Activated CD4-positive, CD25-positive, alpha-beta regulatory T cell treated with anti-CD3 and anti-CD28 coated beads, Interleukin-2, amount 50 U/mL, for 24 hours (primary cell): ENCODE measurements at places on chromosomes 1 and 21.

DNA sequence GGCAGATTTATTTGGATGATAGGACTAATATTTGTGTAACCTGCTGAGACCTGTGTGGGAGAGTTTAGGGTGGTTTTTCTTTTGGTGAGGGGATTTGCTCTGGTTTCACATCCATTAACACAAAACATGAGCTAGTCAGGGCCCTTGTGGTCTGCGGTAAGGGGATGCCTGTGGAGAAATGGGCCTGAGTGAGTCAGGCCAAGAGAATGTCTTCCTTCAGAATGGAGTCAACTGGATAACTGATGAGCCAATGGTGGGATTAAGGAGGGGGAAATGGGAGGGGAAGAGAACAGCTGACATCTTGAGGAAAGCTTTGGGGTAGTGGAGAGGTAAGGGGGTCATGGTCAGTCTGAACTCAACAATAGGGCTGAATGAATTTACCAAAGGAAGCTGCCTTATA, 13.9 kb downstream of the WNT2B start:
- ATAC-seq: no peak

DNA sequence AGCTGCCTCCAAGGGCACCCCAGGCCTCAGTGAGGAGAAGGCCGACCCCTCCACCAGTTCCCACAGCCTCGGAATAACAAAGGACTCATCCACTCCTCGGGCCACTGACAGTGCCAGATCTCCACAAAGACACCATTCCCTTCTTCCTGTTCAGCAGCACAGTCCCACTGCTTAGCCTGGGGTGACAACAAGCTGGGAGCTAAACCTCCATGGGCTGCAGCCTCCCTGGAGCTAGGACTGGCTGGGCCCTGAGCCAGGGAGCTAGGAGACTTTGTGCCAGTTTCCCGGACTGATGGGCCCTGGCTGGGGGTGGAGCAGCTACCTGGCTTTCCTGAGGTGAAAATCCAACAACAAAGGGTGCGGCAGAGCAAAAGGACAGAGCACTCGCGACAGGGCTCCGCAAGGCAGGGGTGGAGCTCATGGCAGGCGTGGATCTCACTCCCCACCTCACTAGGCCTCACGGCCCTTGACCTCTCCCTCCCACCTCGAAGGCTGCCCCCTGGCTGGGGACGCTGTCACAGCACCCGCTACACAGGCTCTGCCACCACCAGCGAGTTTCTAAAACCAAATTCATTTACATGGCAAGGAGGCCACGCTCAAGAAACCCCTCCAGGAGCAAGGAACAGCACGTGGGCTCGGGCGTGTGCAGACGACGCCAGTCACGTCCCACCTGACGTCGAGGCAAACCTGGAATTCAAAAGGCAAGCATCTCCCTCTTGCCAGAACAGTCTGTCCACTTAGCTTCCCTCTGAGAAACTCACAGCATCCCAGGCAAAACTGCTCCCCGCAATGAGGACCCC, 13.8 kb downstream of the SLC35E2B start:
- no peak for ATAC-seq

GRCh38 chr1:53327182-53327913, 522 bp downstream of the LRP8 start:
- no peak for ATAC-seq

DNA sequence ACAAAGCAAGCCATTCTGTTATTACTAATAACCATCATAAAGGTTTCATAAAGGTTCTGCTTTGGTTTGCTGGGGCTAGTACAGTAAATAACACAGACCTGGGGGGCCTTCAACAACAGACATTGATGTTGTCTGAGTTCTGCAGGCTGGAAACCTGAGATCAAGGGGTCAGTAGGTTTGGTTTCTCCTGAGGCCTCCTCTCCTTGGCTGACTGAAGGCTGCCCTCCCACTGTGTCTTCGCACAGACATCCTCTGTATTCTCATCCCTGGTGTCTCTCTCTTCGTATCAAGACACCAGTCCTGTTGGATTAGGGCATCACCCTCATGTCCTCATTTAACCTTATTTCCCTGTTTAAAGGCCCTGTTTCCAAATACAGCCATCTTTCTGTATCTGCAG, 37.3 kb downstream of the HUNK start:
- ATAC-seq: no peak

DNA sequence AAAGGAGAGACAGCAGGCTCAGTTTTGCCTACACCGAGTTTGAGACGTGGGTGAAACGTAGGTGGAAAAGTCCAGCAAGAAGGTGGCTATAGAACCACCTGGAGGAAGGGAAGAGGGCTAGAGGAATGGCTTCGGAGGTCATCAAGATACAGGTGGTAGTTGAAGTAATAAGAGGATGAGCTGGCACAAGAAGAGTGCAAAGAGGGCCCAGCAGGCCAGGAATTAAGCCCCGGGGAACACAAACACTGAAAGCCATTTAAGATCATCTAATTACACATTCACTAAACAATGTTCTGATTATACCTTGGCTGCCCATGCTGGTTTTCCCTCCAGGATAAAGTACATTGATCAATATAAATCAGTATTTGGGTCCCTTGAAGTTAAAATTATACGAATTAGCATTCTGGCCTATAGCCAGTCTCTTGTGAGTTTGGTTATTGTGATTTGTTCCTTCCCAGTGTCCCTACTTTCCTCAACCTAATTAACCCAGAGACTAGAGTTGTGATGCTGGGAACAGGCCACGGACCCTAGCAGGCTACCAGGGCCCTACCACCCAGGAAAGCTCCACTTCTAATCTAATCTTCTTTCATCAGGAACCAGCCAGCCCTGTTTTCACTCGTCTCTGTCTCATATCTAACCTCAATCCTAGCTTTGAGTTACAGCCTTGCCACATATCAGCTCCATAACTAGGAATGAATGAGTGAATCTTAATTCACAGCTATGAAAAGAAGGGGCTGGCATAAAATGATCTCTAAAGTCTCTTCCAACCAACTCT, 26.4 kb upstream of the PPP1R15B start:
- ATAC-seq: no peak

DNA sequence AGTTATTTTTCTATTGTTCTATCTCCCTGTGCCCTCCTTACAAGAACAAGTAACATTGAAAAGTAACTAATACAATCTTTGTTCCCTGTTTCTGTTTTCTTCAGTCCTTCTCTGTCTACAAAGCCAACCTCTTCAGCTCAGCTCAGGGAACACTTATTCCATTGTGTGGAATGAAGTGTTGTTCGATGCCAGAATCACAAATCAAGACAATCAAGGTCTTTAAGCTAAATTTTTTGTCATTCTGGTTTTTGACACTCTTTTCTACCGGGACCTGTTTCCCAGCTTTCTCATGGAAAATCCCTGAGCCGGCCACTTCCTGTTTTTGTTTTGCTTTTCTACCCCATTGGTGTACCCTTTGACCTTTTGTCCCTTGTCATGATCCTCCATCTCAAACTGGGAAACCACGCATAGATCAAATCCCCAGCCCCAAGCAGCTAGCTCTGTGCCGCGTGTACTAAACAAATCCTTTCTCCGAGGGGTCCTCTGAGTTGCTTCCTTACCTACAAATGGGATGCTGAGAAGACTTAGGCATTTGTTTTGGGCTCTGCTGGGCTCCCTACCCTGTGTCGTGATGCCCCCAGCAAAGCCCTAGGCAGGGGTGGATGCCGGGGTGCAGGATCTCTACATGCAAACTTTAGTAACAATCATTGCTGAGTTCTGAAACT, 141.8 kb downstream of the TOMM20 start:
- ATAC-seq: no peak

DNA sequence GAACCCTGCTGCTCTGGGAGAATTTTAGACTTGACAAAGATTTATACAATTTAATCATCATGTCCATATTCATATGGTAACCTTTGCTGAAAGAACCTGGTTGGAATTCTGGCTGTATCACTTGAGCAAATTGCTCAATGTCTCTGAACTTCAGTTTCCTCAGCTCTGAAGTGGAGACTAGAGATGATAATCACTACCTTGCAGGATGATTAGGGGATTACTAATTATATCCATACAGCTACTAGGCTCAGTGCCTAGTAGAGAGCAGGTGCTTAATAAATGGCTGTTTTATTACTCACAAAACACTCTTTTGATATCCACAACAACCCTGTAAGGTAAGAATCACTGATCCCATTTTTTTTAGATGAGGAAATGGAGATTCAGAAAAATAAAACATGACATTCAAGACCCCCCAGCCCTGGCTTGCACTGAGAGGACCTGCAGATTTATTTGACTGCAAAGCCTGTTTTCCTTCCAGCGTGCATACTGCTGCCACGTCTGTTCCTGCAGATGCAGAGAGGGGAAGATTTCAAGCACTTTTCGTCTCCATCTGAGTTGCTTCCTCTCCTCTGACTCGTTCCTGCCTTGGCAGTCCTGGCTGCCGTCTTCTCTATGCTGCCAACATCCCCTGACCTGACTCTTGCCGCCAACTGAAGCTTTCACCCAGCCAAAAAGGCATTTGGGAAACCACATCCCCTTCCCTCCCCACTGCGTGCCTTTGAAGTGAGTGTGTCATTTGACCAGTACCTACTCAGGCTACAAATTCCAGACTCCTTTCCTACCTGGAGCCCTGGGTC, 203.0 kb downstream of the PLPP3 start:
- ATAC-seq: no peak

DNA sequence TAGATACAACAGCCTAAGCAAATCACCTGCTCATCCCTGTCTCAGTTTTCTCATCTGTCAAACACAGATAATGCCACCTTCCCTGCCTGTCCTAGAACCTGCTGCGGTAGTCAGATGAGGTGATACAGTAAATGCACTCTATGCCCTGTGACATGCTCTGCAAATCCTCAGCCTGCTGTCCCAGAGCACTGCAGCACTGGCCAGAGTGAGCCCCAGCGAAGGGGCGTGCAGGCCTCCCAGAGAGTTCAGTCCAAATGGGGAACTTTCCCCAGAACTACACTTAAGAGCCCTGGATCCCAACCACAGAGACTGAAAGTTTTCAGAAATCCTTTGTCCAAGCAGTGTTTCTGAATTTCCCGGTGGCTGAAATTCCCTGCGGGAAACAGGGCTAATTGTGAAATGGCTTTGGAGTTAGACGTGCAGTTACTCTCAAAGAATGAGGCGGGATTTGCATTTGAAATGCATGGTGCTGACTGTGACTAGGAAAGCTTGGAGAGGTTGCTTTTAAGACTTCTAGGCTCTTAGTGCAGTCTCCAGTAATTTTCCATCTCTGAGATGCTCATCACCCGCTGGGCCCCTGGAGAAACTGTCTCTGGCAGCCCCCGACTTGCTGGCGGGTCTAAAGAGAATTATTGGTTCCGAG, 206.5 kb upstream of the AJAP1 start:
- no peak for ATAC-seq

DNA sequence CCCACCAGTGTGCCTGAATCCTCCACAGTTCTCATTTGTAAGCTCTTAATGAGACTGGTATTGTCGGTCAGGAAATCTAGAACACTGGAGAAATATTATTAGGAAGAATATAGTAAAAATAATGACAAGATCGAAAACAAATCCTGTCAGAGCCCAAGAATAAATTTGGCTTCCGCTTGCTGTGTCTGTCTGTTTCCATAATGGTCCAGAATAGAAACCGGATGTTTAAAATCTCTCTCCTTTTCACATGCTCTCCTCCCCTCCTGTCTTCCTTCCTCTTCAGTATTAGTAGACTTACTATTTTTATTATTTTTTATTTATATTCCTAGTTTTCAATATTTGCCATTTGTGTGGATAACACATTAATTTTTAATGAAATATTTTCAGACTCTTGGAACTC, 187.7 kb downstream of the SDCCAG8 start:
- no peak for ATAC-seq

DNA sequence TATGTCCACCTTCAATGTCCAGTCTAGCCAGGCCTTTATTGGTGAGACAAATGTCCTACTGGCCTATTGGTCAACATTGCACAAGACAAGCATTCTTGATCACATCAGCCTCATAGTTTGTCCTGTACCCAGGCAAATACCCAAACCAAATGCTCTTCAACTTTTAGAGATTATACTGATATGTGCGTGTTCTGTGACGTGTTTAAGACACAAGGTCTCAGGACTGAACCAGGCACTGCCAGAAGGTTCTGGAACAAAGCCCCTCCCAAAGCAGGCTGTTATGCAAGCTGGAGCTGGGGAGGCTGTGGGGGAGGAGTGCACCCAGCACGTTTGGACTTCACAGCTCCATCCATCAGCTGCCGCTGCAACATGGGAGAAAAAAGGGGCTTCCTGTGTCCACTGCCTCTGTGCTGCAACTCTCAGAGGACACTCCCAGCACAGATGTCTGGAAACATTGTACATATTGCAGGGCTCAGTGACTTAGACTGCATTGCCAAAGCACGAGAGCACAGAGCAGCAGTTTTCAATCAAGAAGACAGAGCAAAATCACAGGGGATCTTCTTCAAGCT, 45.9 kb downstream of the NID1 start:
- no peak for ATAC-seq

DNA sequence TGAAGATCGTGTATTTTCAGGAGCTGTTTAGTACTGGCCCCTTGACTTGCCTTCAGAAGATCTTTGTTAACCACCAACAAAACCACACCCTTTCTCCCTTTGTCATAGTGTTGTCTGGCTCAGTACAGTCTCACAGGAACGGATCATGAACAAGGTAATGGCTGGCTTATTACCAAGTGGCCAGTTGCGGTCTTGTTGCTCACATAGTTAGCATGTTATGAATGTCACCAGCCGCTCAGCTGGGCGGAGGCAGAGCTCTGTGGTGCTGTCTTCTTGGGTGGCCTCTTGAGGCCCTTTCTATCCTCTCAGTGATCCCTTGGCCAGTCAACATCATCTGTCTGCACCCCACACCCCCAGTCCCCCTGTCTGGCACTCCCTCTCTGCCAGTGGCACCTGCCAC, 21.4 kb downstream of the CNIH3 start:
- ATAC-seq: no peak

DNA sequence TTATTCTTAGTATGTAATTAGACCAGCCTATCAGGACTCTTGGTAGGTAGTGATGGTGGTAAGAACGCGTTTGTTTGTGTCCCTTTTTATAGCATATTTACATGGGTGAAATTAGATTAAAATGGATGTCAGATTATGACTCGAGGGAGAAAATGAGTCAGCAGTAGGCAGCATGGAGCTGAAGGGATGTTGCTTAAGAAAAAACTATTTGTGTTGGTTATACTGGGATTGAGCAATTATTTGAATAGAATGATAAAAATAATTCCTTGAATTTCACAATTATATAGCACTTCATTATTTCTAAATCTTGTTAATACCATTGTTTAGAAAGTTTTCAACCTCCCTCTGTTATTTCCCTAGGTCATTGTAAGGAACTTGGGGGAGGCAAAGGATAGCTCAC, 348.8 kb downstream of the RYR2 start:
- no peak for ATAC-seq

DNA sequence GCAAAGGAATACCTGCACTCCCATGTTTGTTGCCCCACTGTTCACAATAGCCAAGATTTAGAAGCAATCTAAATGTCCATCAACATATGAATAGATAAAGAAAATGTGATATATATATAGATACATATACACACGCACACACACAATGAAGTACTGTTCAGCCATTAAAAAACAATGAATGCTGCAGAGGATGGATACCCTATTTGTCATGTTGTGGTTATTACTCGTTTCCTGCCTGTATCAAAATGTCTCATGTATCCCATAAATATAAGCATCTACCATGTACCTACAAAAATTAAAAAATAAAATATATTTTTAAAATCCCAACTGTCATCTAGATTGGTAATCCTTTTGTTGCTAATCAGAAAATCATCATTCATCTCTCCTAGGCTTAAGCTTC, 634.8 kb upstream of the ADGRL2 start:
- no peak for ATAC-seq
